ENCODE measurements at places on chromosomes 7 and 10. TPM values are rescaled to one million over a fixed set of nuclear protein-coding genes. Genes with fewer than 3 reads are reported as not detected.

DRGX gene
- not detected for total RNA-seq

TEX47 gene
- not detected for total RNA-seq

AFAP1L2 gene
- 30.4 TPM for total RNA-seq

GHRHR gene
- total RNA-seq = not detected

CDHR1 gene
- total RNA-seq = not detected
